ENCODE measurements at places on chromosomes 12 and 14.

DNA sequence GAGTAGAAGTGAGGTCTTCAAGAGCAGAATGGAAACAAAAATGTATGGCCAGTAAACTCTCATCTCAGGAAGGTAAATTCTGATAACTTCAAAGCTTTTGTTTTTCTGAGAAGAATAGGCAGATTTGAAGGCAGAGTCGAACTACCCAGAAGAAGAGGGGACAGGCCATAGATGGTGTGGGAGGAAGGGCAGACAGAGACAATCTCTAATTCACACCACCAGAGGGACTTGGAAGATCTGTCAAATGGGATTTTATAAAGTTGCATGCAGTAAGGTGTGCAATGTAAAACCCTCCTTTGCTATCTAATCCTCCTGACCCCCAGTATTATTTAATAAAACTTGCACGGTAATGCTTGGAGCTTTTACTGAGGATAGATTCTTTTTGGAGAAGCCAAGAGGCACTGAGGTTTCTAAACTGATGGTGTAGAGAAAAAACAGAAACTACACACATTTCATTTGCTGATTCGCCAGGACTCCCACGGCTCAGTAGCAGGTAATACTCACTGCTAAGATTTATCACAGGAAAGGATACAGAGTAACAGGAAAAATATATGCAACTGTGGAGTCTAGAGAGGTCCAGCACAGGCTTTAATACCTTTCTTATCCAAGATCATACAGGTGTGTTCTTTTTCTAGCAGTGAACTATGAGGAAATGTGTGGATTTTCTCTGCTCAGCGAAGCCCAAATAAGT lies 18.3 kb downstream of the SLC38A2 start:
- DNase-seq: no peak

DNA sequence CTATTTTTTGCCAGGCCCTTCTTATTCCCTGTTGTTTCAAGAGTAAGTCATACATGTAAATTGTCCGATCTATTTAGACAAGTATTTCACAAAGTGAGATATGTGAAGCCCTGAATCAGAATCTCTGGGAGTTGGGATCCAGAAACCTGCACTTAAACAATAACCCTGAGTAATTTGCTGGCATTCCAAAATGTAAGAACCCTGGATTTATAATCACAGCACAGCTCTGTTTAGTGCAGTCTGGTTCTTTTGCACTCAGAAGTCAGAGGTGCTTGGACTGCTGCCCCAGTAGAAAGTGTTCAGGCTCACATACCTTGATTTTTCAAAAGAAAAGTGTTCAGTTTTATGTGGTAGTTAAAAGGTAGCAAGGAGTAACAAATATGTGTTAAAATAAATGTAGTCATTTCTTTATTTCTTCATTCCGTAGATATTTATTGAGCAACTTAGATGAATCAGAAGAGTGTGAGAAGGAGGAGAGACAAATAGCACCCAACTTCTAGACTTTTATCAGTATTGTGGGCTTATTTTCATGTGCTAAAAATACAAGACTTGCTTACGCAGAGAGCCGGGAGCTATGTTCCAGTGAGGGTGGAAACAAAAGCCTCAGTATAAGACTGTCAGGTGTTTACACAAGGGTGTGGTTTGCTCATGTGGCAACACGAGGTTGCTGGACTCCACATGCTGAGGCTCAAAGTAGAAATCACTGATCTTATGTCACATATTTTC lies 70.1 kb downstream of the SYNE2 start:
- DNase-seq: no peak

GRCh38 chr14:77988970-77989369 lies 181.2 kb upstream of the NRXN3 start:
- DNase-seq: no peak

GRCh38 chr12:122022393-122023338 lies 982 bp downstream of the BCL7A start:
- DNase-seq: peak; percentile 35

DNA sequence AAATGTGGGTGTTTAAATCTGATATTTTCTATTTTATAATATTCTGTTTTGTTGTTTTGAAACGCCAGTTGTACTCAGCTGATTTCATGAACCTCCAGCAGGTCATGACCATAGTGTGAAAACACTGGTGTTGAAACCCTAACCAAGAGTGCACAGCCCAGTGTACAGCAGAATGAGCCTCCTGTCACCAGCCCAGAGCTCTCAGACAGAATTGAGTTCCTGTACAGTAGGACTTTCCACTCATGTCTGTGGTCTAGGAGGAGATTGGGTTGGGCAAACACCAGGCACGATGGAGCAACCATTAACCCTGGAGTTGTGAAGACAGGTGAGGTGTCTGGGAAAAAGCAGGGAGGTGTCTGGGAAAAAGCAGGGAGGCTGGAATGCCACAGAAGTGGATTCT lies 908.8 kb downstream of the VRK1 start:
- DNase-seq: no peak

GRCh38 chr14:87830443-87831096 lies 162.4 kb downstream of the GALC start:
- DNase-seq: no peak

- no peak for DNase-seq
These were observed 24.4 kb upstream of the FBRSL1 start for GRCh38 chr12:132465269-132466190.

- DNase-seq: no peak
These were observed 444.6 kb upstream of the CCDC196 start for GRCh38 chr14:66041582-66041981.

DNA sequence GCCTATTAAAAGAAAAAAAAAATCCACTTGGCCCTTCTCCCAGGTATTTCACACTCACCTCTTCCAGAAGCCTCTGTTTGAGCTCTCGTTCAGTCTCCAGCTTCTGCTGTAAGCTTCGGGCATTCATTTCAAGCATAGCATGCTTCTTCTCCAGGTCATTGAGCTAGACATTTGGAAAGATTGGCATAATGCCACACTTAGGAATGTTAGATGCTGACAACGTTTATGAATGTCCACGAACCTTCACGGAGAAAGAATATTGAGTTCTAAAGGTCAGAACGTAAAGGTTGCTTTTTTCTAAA lies 60.5 kb downstream of the PRKAB1 start:
- DNase-seq: no peak

DNA sequence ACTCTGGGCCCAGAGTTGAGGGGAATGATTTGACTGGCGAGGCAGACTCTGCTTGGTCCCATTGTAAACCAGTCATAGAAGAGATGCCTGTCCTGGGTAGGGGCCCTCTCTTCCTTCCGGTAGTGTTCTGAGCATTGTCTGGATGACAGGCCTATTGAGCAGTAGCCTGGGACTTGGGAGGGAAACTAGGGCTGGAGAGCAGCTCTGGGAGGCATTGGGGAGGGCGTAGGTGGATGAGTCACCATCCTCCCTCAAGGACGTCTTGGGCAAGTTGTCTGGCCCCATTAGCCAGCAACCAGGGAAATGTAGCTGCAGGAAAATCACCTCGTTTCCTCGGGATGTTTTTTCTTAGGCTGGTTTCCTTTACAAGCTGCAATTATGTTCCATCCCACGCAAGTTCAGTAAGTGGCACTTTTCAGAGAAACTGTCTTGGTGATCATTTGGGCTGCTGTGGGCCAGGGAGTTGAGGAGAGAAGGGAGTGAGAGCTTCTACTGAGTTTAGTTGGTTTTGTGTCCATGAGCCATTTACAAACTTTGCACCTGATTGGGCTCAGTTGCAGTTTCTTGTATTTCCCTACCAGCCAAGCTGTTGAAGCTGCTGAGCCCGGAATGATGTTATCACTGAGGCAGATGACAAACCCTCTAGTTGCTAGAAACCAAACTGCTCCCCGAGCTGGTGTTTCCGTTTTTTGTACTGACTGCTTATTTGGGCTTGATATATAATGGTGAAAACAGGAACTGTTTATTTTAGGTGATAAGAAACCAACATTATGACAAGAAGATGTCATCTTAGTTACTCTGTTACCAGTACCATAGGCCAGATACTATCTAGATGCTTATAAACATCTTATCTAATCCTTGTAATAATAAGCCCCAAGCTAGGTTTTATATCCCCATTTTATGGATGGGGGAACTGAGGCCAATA lies 147.6 kb downstream of the CHST11 start:
- DNase-seq: no peak

DNA sequence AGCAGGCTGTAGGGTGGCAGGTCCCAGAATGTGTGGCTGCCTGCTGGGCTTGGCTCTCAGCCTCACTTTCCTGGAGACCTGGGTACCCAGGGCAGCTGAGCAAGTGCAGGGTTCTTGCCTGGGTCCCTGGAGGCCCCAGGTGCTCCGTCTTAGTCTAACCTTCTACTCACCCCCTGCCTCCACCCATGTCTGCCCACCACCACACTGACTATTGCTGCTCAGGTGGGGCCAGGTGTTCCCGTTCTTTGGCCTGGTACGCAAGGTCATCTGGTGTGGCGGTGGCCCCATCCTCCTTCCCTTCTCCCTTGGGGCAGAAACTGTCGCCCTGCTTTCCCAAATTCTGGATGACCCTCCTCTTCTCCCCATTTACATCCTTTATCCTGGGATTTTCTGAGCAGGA lies 319.9 kb downstream of the TMEM121 start:
- no peak for DNase-seq

GRCh38 chr12:102356690-102357089 lies 123.7 kb downstream of the IGF1 start:
- no peak for DNase-seq

- no peak for DNase-seq
These were observed 141.0 kb upstream of the OVCH1 start for GRCh38 chr12:29638528-29638927.

DNA sequence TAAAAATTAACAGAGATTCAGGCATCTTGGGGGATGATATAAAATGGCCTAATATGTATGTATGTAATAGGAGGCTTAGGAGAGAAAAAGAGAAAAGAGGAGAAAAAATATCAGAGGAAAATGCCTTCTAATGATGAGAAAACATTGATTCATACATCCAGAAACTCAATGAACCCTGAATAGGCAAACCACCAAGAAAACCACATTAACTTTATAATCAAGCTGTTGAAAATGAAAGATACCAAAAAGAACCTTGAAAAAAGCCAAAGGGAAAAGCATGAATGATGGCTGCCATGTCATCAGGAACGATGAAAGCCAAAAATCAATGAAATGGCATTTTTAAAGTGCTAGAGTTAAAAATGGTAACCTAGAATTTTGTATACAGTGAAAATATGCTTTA lies 180.2 kb downstream of the EPS8 start:
- DNase-seq: no peak

- no peak for DNase-seq
These were observed 30.8 kb downstream of the TTC7B start for GRCh38 chr14:90785471-90785870.

DNA sequence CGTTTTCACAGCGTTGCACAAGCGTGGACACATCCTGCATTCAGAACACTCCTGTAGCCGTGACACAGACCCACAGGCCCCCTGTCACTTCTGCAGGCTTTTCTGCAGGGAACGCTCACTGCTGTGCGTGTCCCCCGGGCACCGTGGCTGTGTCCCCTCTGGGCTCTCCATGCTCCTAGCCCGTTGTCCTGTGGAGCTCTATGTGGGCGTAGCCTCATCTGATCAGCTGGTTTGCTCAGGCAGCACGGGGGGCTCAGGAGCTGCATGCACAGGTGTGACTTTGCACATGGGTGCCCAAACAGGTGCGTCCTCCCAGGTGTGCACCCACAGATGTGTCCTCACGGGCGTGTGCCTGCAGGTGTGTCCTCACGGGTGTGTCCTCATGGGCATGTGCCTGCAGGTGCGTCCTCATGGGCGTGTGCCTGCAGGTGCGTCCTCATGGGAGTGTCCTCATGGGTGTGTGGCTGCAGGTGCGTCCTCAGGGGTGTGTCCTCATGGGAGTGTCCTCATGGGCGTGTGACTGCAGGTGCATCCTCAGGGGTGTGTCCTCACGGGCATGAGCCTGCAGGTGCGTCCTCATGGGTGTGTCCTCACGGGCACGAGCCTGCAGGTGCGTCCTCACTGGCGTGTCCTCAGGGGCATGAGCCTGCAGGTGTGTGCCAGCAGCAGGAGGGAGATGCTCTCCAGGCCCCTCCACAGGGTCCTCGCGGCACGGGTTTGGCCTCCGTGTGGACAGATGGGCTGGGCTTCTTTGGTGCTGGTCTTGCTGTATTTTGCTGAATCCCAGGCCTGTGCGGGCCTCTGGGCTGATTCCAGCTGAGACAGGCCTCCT lies 17.5 kb downstream of the MTA1 start:
- DNase-seq: no peak

- DNase-seq: no peak
These were observed 117.4 kb downstream of the EML1 start for GRCh38 chr14:99910337-99911309.

- no peak for DNase-seq
These were observed 911 bp downstream of the CALCOCO1 start for GRCh38 chr12:53726341-53726740.

GRCh38 chr14:68036202-68036601 lies 216.6 kb downstream of the RAD51B start:
- DNase-seq: no peak

DNA sequence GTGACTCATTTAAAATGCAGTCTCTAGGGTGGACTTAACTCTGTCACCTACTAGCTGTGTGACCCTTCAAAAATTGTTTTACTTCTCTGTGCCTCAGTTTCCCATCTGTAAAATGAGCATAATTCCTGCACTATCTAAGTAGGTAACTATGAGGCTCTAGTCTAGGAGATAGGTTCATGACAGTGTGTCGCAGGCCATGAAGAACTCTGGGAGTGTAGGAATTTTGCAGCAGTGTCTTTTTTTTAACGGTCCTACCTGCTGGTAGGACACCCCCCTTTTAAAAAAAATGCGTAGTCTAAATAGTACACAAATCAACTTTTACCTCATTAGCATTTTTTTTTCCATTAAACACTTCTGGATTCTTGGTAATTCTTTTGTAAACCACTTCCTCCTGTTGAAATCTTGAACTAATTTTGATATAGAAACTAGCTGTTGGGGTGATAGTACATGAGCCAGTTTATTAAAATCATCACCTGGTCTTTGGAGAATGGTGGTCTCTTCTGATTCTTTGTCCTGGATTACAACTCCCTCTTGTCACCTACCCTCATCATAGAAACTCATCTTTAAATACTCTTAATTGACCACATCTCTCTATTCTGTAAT lies 86.0 kb upstream of the SLC38A2 start:
- DNase-seq: no peak

- no peak for DNase-seq
These were observed 69.2 kb downstream of the ANKRD9 start for GRCh38 chr14:102440392-102440791.

DNA sequence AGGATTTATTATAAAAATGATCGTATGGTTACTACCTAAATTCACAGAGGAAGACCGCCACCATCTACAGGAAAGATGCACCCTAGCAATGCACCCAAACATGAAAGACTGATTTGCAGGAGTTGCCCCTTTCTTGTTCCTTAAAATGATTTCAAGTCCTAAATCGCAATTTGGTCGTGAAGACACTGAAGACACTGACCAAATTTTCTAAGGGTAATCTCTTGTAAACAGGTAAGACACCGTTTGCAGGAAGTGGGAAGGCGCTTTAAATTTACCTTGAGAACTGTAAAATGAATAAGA lies 1.0 kb downstream of the SOS2 start:
- DNase-seq: no peak

Measured in stimulated activated naive CD8-positive, alpha-beta T cell treated with anti-CD3 and anti-CD28 coated beads, Interleukin-15, amount 100 ng/mL, for 72 hours (primary cell).